Panc1 (cell line): ENCODE measurements at places on chromosomes 12 and 14. TPM values are rescaled to one million over a fixed set of nuclear protein-coding genes. Genes with fewer than 3 reads are reported as not detected.
A peak's percentile ranks its signal among the peaks of the same experiment; 100 is the strongest.

DNA sequence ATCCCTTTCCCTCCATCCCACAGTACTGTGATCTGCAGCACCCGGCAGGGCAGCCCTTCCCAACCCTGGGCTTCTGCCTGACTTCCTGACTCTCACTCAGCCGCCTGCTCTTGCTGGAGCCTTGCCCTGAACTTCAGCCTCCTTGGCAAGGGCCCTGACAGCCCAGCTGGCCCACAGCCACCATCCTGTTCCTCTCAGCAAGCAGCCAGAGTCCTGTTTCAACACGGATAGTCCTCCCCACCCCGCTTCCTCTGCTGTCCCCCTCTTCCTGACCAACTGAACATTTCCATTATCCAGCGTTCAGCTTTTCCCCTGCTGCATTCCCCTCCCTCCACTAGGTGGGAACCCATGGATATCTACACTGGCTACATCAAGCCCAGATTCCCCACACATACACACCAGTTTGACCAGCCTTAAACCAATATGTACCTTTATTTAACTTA, 74.0 kb upstream of the MDM1 start:
- no peaks in the 10 kb centered on the region for H3K36me3 ChIP-seq
- DNase-seq: no peak
- H3K27me3 ChIP-seq: no peaks in the 10 kb centered on the region
- H3K4me3 ChIP-seq: no peak overlapping the region
- H3K4me1 ChIP-seq: peaks cover 20% of the 10 kb centered on the region

GRCh38 chr12:84807249-84807648, 105.3 kb downstream of the SLC6A15 start:
- H3K27ac ChIP-seq: no peak overlapping the region
- no peak for DNase-seq

DNA sequence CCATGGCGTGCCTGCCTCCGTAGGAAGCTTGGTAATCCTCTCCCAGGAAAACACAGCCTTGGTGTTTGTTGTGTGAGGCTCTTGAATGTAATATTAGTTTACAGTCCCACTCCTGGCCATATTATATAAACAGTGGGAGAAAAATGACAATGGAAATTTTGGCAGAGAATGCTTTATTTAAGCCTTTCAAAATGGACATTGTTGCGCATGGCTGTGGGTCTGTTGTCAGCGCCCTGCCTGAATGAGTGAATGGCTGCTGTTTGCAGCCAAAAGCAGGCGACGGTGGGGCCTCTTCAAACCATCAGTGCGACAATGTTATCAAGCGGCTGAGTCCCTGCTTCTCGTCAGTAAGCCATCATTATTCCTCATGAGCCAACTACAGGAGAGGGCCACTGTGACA, 201.8 kb upstream of the RMST start:
- H3K4me1 ChIP-seq: no peaks in the 10 kb centered on the region
- H3K27ac ChIP-seq: no peak overlapping the region
- DNase-seq: no peak
- no peaks in the 10 kb centered on the region for H3K27me3 ChIP-seq
- H3K4me3 ChIP-seq: no peak overlapping the region
- H3K36me3 ChIP-seq: no peaks in the 10 kb centered on the region

DNA sequence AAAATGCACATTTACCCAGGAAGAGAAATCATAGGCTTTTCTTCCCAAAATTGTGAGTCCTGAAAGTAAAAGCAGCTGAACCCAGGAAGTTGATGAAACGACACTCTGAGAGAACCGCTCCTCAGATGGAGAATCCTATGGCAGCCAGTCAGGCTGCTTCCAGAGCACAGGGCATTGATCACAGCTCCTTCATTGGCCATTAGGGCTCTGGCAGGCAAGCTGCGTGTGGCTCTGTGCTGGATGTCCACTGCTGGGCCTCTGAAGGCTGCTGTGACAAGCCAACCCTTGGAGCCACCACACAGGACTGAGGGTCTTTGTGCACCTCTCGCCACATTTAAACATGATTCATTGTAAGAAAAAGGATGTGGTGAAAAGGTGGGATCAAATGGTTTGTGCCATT, 89.4 kb downstream of the EXOC5 start:
- no peak overlapping the region for H3K27ac ChIP-seq
- H3K4me3 ChIP-seq: no peak overlapping the region
- DNase-seq: no peak
- peaks cover 2% of the 10 kb centered on the region; the same call in 1 of the 2 replicates for H3K27me3 ChIP-seq
- H3K36me3 ChIP-seq: no peaks in the 10 kb centered on the region

GRCh38 chr14:97710726-97711125, 913.5 kb downstream of the VRK1 start:
- no peak for DNase-seq
- H3K27me3 ChIP-seq: no peaks in the 10 kb centered on the region
- H3K4me1 ChIP-seq: no peaks in the 10 kb centered on the region

MYO1A gene
- not detected for total RNA-seq

DNA sequence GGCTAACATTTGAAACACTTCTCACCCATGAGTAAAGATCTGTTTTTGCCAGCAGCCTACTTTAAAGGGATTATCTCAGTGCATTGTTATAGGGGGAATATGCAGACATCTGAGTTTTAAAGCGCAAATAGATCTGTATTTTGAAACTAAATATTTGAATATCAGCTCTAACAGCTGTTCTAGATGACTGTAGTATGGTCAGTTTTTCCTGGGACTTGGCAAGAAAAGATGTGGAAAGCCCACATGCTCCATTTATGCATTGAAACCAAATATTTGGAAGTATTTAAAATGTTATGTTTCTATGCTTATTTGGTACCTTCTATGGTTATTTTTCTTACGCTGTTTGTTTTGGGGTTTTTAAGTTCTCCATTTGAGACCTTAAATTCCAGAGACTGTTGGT, 41.7 kb downstream of the RIC8B start:
- H3K27ac ChIP-seq: no peak overlapping the region
- no peak for DNase-seq

FBXW8 gene
- 18.0 TPM for total RNA-seq

GRCh38 chr14:40599725-40600124, 1007.0 kb upstream of the LRFN5 start:
- H3K4me1 ChIP-seq: no peaks in the 10 kb centered on the region
- no peak for DNase-seq
- no peaks in the 10 kb centered on the region for H3K36me3 ChIP-seq

GRCh38 chr14:104219731-104220214, 81.4 kb downstream of the KIF26A start:
- no peak for DNase-seq
- H3K27ac ChIP-seq: no peak overlapping the region
- no peak overlapping the region for H3K4me3 ChIP-seq
- H3K36me3 ChIP-seq: no peaks in the 10 kb centered on the region
- no peaks in the 10 kb centered on the region for H3K4me1 ChIP-seq
- H3K27me3 ChIP-seq: no peaks in the 10 kb centered on the region

DNA sequence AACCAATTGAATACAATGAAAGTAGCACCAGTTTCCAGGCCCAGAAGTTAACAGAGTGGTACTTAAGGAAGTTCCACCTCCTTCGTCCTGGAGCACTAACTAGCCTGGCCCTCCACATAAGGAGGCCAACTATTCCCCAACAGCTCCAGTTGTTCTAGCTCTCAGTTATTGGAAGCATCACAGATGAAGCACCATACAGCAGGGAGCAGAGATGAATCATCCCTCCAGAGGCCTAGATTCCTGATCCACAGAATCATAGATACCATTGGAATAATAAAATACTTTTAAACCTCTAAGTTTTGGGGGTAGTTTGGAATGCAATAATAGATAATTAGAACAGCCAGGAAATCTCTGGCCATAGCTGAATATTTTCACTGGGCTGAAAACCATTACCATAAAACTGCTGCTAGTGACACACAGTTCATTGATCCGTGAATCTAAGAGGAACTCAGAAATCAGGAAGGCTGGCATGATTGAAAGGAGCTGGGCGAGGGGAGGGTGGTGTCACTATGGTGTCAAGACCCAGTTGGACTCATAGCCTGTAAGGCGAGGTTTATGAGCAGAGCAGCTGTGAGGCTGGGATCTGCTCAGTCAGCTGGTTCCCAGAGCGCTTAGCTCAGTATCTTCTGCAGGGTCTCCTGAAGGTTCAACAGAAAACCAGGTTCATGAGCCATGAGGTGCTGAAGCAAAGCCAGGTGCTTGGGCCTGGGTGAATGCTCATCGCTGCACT, 371.4 kb upstream of the TMTC1 start:
- H3K27ac ChIP-seq: no peak overlapping the region
- H3K36me3 ChIP-seq: no peaks in the 10 kb centered on the region
- H3K27me3 ChIP-seq: no peaks in the 10 kb centered on the region
- DNase-seq: no peak
- no peak overlapping the region for H3K4me3 ChIP-seq

DNA sequence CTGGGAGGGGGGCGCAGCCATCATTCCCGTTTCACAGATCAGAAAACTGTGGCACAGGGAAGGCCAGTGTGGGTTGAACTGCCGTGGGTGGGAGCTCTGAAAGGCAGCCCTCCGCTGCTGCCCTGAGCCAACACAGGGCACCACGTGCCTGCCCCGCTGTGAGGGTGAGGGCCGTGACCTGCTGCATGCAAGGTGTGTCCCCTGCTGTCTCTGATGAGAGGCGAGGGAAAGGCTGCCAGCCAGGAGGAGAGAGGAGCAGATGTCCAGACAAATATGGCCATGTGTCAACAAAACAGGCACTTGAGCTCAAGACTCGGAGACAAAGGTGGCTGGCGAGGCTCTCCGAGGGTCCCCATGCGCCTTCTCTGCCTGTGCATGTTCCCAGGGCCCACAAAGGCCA, 108.8 kb downstream of the RBM19 start:
- no peak overlapping the region for H3K27ac ChIP-seq
- no peak overlapping the region for H3K4me3 ChIP-seq
- DNase-seq: no peak
- no peaks in the 10 kb centered on the region for H3K4me1 ChIP-seq
- no peaks in the 10 kb centered on the region for H3K27me3 ChIP-seq

DNA sequence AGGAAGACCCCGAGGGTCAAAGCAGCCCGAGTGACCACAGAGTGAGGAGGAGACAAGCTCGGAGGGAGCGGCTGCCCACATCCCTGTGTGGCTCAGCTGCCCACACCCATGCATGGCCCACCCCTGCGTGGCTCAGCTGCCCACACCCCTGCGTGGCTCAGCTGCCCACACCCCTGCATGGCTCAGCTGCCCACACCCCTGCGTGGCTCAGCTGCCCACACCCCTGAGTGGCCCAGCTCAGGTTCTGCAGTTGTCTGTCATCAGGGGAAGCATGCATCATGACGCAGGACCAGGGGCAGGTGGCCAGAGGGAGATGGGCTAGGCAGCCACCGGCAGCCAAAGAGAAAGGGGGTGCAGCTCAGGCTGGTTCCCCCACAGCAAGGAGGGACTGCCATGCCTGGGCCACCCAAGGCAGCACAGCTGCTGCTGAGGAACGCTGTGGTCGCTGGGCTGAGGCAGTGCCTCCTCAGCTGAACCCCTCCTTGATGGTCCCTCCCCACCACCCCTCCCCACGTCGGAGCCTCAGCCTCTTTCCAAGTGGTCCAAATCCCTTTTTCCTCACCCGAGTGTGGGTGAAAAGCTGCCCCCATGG, 33.3 kb upstream of the NUDT14 start:
- 0 out of 2 replicates have a peak, but pooled peaks cover 2% of the 10 kb centered on the region for H3K36me3 ChIP-seq
- H3K27me3 ChIP-seq: no peaks in the 10 kb centered on the region
- H3K27ac ChIP-seq: no peak overlapping the region
- H3K4me3 ChIP-seq: no peak overlapping the region
- H3K4me1 ChIP-seq: no peaks in the 10 kb centered on the region

- no peak for DNase-seq
- peak overlapping the region; percentile 88 for H3K27ac ChIP-seq
- H3K4me1 ChIP-seq: peaks cover 44% of the 10 kb centered on the region
- H3K4me3 ChIP-seq: no peak overlapping the region
- H3K36me3 ChIP-seq: no peaks in the 10 kb centered on the region
Observed at GRCh38 chr14:100472094-100472455, 115.1 kb downstream of the BEGAIN start.

ALG10B gene
- total RNA-seq: 7.2 TPM

ARHGDIB gene
- 1.6 TPM for total RNA-seq

PAWR gene
- total RNA-seq: 142 TPM
